Effector CD4-positive, alpha-beta T cell (primary cell): ENCODE measurements at places on chromosomes 6 and 20.

- no peak for DNase-seq
These were observed 99.6 kb downstream of the PREX1 start for GRCh38 chr20:48728042-48728825.

DNA sequence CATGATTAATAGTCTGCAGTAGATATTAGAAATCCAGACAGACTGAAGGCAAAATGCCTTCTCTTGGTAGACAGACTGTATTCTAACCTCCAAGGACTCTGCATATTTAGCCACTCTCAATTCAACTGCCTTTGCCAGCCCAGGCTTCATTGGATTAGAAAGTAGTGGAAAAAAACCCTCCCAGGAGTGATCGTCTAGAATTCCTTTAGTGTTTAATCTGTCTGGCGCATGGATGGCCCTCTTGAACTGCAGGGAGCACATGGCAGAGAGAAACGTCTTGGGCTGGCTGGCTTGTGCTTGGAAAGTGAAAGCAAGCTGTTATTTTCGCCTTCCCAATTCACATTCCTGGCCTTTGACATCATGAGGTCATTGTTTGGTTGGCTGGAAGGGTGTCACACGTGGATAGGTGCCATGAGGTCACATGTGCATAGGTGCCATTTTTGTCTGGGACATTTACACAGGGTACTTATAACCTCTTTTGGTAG is 30.9 kb upstream of the NEDD9 start:
- DNase-seq = no peak

DNA sequence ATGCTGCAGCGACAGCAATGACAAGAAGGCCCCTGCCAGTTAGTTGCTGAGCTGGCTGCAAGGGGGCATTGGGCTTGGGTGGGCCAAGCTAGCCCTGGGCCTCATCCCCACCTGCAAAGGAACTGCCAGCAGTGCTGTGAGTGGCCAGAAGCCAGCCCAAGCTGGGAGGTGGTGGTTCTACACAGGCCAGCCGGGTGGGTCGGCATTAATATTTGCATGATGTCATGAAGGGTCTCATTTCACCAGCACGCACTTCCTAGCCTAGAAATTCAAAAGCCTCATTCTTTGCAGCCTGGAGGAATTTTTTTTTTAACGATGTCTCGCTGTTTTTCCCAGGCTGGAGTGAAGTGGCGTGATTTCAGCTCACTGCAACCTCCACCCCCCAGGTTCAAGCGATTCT is 62.0 kb downstream of the IYD start:
- DNase-seq = no peak

GRCh38 chr6:135022050-135022697 is 32.4 kb downstream of the HBS1L start:
- DNase-seq = no peak

GRCh38 chr6:106883808-106884262 is 90.7 kb downstream of the CD24 start:
- DNase-seq = no peak

- no peak for DNase-seq
These were observed 47.2 kb downstream of the FIG4 start for GRCh38 chr6:109738255-109738654.

DNA sequence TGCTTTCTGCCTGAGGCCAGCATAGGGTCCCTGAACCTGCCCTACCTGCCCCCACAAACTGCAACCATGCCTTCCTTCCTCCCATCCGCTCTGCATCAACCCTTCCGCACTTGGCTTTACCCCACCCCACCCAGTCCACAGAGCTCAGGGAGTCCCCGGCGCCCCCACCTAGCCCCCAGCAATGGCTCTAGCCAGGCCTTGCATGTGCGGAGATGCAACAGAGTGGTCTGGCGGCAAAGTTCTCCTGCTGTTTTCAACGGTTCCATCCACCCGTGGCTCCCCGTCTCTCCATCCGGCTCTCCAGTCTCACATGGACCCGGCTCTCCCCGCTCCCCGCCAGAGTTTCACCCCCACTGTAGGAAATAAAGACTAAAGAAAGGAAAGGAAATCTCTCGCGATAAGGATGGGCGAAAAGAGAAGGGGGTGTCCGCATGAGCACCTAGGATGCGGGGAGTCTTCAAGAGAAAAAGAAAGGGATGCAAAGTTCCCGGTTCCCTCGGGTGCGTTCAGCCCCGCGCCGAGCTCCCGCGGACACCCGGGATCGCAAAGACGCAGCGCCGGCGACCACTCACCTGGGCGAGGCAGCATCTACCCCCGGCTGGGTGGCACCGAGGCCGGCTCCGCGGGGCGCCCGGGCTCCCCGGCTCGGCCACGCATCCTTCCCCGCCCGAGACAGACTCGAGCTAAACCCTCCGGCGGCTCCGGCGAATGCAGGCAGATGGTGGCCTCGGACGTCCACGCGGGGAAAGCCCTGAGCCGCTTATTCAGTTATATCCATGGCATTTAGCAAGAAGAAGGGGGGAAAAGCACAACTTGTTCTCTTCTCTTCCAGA is 579 bp downstream of the LRFN2 start:
- no peak for DNase-seq

DNA sequence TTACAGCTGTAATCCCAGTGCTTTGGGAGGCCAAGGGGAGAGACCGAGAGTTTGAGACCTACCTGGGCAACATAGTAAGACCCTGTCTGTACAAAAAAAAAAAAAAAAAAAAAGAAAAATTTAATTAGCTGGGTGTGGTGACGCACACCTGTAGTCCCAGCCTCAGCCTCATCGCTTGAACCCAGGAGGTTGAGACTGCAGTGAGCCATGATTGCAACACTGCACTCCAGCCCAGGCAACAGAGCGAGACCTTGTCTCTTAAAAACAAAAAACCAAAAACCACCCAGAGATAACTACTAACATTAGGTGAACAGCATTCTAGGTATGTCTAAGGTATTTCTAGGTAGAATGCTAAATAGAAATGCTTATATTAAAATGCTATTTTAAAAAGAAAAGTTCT is 21.0 kb upstream of the PI16 start:
- no peak for DNase-seq

GRCh38 chr20:9136114-9136513 is 67.2 kb downstream of the PLCB4 start:
- no peak for DNase-seq

GRCh38 chr20:61030130-61030529 is 221.9 kb upstream of the CDH4 start:
- DNase-seq = no peak

DNA sequence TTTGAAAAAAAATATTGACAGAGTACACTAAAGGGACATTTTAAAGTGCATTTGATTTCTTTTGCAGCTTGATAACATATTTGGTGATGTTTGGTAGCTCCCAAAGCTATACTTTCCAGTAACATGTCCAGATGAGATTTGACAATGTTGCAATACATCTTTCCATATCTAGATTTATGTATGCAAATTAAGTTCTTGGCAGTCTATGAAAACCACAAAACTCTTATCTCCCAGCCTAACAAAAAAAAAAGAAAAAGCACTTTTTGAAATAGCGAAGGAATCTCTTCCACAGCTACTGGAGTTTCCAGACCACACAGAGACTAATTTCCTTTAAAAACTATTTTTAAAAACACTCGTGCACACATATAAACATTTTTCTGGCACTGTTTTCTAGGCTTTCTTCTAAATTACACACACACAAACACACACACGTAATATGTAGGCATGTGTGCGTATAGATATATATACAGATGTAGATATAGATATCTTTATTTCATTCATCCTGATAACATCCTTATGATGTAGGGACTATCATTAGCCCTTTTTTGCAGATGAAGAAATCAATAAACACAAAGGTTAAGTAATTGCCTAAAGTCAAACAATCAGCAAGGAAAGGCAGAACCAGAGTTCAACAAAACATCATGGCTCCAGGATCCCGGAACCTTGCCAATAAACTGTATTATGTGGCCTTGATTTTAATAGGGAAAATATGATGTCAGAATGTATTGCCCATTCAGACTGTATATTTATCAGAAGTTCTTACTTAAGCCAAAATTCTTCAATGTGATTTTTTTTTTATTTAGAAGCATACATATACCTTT is 93.3 kb downstream of the ADGRB3 start:
- DNase-seq = no peak

GRCh38 chr20:21352703-21353102 is 44.6 kb downstream of the NKX2-4 start:
- DNase-seq = no peak

DNA sequence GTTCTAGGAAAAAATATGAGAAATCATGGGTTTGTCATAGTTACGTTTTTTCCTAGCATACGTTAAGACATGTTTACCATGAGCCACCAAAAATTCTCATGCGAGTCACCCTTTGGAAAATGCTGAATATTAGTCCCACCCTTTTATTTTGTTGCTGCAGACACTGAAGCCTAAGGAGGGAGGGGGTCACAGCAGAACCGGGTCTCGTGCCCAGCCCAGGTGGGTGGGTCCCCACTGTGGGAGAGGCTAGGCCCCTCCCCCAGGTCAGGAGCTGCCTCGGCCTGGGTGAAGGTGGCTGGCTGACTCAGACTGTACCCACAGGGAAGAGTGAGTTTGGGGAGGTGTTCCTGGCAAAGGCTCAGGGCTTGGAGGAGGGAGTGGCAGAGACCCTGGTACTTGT is 26.2 kb upstream of the SRF start:
- no peak for DNase-seq
